Activated CD8-positive, alpha-beta T cell treated with anti-CD3 and anti-CD28 coated beads, Interleukin-2, amount 10 ng/mL, durations not matched to agents 7 days and 5 days (primary cell): ENCODE measurements at places on chromosomes 7 and 10. TPM values are rescaled to one million over a fixed set of nuclear protein-coding genes. Genes with fewer than 3 reads are reported as not detected.

The AKR1B15 gene
- not detected for total RNA-seq

The CREB5 gene
- not detected for total RNA-seq

The TMEM213 gene
- not detected for total RNA-seq

The CFAP58 gene
- total RNA-seq: 0.24 TPM

The LRRC17 gene
- total RNA-seq: 0.21 TPM

The OR2A5 gene
- not detected for total RNA-seq

The UMAD1 gene
- total RNA-seq: 11.9 TPM

The PAPSS2 gene
- not detected for total RNA-seq

The MAT1A gene
- total RNA-seq: not detected

The CALHM3 gene
- 0.45 TPM for total RNA-seq

The PANK1 gene
- total RNA-seq: 7.0 TPM

The GDF10 gene
- total RNA-seq: not detected

The NEBL gene
- not detected for total RNA-seq

The EFCAB10 gene
- total RNA-seq: not detected

The FAM131B gene
- total RNA-seq: 2.4 TPM

The GPNMB gene
- 0.29 TPM for total RNA-seq

The PRLHR gene
- total RNA-seq: not detected

The ZNF488 gene
- not detected for total RNA-seq

The UCMA gene
- total RNA-seq: not detected

The IFT22 gene
- 11.1 TPM for total RNA-seq

The ODAD2 gene
- total RNA-seq: not detected

The ADCYAP1R1 gene
- not detected for total RNA-seq

The AKR1D1 gene
- not detected for total RNA-seq

The NRCAM gene
- total RNA-seq: 0.47 TPM

The ZNF467 gene
- total RNA-seq: 0.08 TPM

The STEAP4 gene
- total RNA-seq: not detected

The COL13A1 gene
- total RNA-seq: not detected

The TAF3 gene
- total RNA-seq: 13.7 TPM

The UBE2D1 gene
- total RNA-seq: 12.3 TPM

The ANKRD61 gene
- 0.26 TPM for total RNA-seq

The DYNC1I1 gene
- total RNA-seq: not detected

The CTNNA3 gene
- total RNA-seq: 2.6 TPM

The UPK3B gene
- 0.92 TPM for total RNA-seq

The CACNB2 gene
- total RNA-seq: not detected

The ORC5 gene
- 21.2 TPM for total RNA-seq

The LRIT1 gene
- total RNA-seq: not detected

The PDE6C gene
- total RNA-seq: not detected

The PDE1C gene
- not detected for total RNA-seq

The TMEM225B gene
- total RNA-seq: 1.2 TPM

The LRRC4 gene
- total RNA-seq: 0.50 TPM

The NACAD gene
- 0.05 TPM for total RNA-seq

The ARHGEF5 gene
- total RNA-seq: 10.0 TPM

The SLC26A5 gene
- total RNA-seq: not detected

The BTBD16 gene
- not detected for total RNA-seq

The ZNF107 gene
- total RNA-seq: 20.2 TPM

The SEMA3E gene
- not detected for total RNA-seq

The BAIAP2L1 gene
- 0.89 TPM for total RNA-seq

The ITPRID1 gene
- not detected for total RNA-seq

The LBX1 gene
- not detected for total RNA-seq

The COBL gene
- total RNA-seq: not detected

The CALML3 gene
- total RNA-seq: not detected

The NME8 gene
- total RNA-seq: not detected

The ARHGAP21 gene
- total RNA-seq: 26.3 TPM

The CD36 gene
- not detected for total RNA-seq

The PITX3 gene
- total RNA-seq: not detected

The RHOBTB1 gene
- 0.05 TPM for total RNA-seq

The PRSS37 gene
- total RNA-seq: not detected

The GIMAP6 gene
- total RNA-seq: 88.9 TPM
